ENCODE measurements at places on chromosomes 7 and 10.

- DNase-seq: no peak
Measured at GRCh38 chr7:46576950-46577349, 655.9 kb upstream of the IGFBP3 start.

DNA sequence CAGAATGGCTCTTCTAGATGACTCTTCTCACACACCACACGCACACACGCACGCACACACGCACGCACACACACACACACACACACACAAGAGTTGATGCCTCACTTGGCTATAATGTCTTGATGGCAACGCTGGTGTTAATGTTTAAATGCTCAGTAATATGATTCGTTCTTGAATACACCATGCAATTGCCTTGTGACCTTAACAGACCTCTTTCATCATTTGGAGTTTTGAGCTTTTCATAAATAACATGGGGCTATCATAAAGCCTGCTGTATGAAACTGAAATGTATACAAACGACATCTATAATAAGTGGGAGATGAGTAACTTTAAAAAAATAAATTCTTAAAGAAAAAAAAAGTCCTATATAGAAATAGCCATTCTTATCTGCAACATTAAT is 8.2 kb downstream of the JCAD start:
- DNase-seq: no peak

GRCh38 chr7:43815373-43815772 is 53.9 kb downstream of the MRPS24 start:
- no peak for DNase-seq

DNA sequence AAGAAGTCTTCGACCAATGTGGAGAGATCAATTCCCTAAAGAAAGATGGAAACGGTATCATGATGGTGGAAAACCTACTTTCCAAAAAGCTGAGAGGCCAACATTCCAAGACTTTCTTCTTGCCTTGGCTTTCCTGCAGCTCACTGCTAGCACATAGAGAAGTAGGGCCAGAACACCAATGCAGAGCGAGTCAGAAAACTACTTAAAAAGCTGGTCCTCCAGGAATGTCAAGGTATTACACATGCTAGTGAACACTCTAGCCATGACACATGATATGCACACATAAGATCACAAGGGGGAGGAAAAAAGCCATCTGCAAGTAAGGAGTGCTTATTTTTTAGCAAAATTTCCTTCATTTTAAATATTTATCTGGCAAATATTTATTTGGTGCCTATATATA is 22.7 kb downstream of the GPAM start:
- DNase-seq: no peak

GRCh38 chr7:65325793-65326432 is 47.7 kb upstream of the ZNF92 start:
- DNase-seq: no peak

DNA sequence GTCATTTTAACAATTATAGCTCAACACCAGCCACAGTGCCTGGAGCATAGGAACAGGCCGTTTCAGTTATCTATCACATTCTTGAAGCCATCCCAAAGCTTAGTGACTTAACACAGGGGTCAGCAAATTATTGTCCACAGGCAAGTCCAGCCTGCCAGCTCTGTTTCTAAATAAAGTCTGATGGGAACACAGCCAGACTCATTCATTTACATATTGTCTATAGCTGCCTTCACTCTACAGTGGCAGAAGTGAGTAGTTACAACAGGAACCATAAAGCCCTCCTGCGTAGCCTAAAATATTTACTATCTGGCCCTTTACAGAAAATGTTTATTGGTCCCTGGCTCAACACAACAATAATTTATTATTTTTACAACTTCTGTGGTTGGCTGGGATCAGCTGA is 407.5 kb upstream of the AUTS2 start:
- no peak for DNase-seq

- DNase-seq: no peak
Measured at GRCh38 chr7:115782696-115783490, 247.7 kb downstream of the TFEC start.

- DNase-seq: no peak
Measured at GRCh38 chr10:83397806-83398205, 741.5 kb upstream of the GHITM start.

- no peak for DNase-seq
Measured at GRCh38 chr7:30750683-30751650, 968 bp upstream of the INMT start.

- no peak for DNase-seq
Measured at GRCh38 chr7:37984750-37985390, 64.4 kb downstream of the EPDR1 start.

GRCh38 chr10:123945325-123945920 is 53.8 kb upstream of the CPXM2 start:
- no peak for DNase-seq

- no peak for DNase-seq
Measured at GRCh38 chr10:62058476-62058875, 157.0 kb downstream of the ARID5B start.

GRCh38 chr7:94763268-94763667 is 107.3 kb upstream of the SGCE start:
- DNase-seq: no peak

GRCh38 chr10:96389785-96390184 is 31.0 kb upstream of the OPALIN start:
- DNase-seq: no peak

GRCh38 chr7:158740013-158740656 is 35.5 kb upstream of the NCAPG2 start:
- DNase-seq: no peak

- DNase-seq: no peak
Measured at GRCh38 chr7:79462390-79462789, 8.9 kb upstream of the MAGI2 start.

GRCh38 chr10:82813856-82814255 is 938.9 kb downstream of the NRG3 start:
- no peak for DNase-seq

GRCh38 chr7:106774768-106775551 is 90.1 kb upstream of the PIK3CG start:
- DNase-seq: no peak

GRCh38 chr7:5426226-5426475 is 2.5 kb upstream of the TNRC18 start:
- no peak for DNase-seq

GRCh38 chr10:123689880-123690279 is 23.7 kb downstream of the GPR26 start:
- no peak for DNase-seq

DNA sequence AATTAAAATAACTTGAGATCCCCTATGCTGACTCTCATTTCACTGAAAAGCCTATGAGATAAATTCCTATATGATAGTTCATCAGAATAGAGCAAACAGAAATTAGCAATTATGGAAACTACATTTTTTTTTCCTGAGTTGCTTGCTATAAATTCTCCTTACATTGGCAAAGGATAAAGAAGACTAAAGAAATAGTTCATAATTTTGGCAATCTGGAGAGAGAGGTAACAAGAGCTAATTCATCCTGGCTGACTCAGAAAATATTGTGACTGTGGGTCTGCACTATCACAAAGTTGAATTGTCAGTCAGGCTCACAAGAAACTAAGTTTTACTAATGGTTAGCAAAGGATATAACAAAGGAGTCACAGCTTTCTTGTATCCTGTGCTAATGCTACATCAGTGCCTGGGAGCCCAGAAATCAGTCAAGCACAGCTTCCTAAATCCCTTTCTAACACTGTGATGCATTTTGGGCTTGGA is 483.0 kb downstream of the MAGI2 start:
- DNase-seq: no peak

GRCh38 chr7:43377196-43377960 is 205.5 kb upstream of the STK17A start:
- DNase-seq: no peak
